D721Med (cell line): ENCODE measurements at places on chromosomes 3 and 15.

DNA sequence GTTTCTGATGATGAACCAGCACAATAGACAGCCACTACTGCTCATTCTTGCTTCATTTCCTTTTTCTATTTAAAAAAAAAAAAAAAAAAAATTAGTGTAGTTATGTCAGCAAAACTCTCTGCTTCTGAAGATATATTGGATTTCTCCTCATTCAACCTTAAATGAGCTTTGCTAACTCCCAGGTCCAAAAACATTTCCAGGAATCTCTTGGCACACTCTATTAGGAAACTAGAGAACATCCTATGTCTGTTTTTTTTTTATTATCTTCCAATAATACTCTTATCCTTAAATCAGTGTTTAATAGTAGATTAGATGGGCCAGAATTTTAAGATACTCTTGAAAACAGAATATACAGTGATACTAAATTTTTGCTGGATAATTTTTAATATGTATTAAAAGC lies 398.0 kb downstream of the NAALADL2 start:
- DNase-seq = no peak

GRCh38 chr15:51075364-51075763 lies 19.3 kb downstream of the TNFAIP8L3 start:
- no peak for DNase-seq

DNA sequence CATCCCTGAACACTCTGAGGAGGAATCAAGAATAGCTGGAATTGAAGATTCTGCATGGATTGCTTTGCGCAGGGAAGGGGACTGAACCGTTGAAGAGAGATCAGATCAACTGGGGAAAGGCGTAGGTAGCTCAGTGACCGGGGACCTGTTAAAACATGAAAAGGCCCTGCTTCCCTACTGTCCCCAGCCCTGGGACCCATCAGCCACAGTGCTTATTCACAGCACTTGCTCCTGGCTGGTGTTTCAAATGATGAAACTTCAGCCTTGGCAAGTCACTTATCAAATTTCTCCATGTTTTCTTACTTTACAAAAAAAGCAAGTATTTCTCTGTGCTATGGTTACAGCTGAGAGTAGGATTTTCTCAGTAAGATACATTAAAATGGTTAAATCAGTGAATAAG lies 199.3 kb downstream of the MEIS2 start:
- no peak for DNase-seq

GRCh38 chr3:116601206-116601605 lies 108.4 kb upstream of the TUSC7 start:
- DNase-seq = no peak

- no peak for DNase-seq
These were observed 109.6 kb downstream of the ADAMTS9 start for GRCh38 chr3:64578062-64578770.

DNA sequence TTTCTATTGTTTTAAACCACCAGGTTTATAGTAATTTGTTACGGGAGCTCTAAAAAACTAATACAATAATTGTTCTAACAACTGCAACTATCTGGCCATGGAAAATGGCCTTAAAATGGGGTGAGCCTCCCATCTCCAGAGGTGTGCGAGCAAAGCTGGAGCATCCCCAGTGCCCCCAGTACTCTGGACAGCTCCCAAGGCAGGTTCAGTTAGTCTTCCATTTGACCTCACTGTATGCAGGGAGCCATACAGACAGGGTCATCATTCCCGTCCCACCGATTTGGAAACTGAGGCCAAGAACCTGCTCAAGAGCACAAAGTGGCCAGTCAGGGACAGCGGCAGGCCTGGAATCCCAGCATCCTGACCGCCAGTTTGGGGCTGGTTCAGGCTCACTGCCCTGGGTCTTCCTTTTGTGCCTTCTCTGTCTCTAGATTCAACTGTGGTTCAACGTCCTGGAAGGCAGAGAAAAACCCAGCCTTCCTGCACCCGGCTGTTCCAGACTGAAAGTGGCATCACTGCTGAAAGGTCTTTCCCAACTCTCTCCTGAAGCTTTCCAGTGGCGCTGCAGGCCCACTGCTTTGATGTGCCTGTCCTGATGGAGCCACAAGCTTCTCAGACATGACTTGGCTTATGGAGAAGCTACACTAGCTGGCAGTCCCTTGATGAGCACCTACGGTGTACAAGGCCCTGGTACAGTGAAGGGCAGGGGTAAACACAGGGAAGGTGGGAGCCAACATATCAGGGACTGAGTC lies 76.6 kb upstream of the LINGO1 start:
- DNase-seq = no peak

GRCh38 chr3:94862703-94863102 lies 799.8 kb downstream of the NSUN3 start:
- no peak for DNase-seq

DNA sequence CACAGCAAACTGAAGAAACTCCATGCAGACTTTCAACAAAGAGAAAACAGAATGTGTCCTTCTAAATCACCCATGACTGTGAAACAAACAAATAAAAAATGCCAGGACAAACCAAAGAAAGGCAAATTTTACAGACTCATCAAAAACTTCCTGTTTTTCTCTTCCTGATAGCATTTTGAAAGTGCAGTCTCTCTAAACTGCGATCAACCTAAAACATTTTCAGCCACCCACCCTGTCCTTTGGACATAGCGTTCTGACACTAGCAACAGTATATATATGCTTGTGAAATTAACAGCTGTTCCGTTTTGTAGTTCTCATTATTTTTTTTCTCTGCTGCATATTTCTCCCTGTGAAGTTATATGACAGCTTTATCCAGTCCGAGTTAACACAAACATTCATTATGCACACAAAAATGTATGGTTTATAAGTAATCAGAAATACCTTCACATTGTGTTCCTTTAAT lies 151.7 kb downstream of the FBN1 start:
- DNase-seq = no peak

DNA sequence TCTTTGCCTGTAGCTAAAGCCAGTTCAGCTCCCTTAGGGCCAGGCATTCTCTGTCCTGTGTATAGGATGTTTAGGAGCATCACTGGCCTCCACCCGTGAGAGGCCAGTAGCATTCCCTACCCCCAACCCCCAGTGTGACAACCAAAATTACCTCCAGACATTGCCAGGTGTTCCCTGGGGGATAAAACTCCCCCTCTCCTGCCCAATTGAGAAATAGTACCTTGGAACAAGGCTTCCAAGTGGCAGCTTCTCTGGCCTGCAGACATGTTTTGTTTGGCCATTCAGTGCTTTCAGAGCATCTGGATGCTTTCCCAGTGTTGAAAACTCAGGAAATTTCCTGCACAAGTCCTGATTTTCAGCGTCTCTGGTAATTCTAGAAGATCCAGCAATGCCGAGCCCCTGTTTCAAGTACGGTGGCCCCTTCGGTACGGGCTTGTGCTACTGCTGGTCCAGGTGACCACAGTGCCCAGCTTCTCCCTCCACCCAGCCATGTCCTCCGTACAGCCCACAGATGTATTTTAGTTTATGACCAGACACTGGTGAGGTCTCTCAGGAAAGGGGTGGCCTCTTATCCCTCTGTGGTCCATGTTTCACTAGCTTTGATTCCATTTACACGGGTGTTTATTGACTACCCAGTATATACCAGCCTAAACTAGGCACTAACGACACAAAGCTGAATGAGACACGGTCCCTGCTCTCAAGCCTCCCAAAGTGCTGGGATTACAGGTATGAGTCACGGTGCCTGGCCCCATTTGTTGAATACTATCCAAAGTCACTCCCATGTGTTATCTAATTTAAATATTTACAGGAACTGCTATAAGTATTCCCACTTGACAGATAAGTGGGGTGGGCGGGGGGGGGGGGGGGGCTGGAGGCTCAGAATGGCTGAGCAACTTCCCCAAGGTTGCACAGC lies 125.4 kb upstream of the RAD18 start:
- DNase-seq = no peak

DNA sequence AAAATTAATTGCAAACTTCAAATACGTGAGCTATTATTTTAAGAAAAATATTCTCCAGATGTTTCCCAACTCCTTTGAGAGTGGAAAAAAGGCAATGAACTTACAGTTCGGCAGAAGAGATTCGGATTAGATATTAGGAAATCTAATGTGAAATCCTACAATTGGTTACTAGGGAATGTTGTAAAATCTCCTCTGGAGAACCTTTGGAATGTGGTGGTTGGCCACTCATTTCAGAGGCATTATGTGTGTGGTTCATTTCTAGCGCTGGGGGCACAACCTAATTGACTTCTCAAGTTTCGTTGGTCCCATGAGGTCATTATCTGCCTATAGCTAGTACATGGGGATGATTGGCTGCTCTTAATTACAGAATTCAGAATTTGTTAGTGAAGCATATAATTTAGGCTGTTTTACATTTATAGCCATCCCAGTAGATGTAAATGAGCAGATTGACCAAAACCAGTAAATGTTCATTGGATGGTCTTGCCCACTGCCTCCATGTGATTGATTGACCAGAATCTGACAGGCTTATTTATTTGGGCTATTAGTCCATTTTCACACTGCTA lies 34.6 kb upstream of the CMSS1 start:
- DNase-seq = no peak

GRCh38 chr3:4476496-4476895 lies 9.4 kb upstream of the SUMF1 start:
- no peak for DNase-seq

DNA sequence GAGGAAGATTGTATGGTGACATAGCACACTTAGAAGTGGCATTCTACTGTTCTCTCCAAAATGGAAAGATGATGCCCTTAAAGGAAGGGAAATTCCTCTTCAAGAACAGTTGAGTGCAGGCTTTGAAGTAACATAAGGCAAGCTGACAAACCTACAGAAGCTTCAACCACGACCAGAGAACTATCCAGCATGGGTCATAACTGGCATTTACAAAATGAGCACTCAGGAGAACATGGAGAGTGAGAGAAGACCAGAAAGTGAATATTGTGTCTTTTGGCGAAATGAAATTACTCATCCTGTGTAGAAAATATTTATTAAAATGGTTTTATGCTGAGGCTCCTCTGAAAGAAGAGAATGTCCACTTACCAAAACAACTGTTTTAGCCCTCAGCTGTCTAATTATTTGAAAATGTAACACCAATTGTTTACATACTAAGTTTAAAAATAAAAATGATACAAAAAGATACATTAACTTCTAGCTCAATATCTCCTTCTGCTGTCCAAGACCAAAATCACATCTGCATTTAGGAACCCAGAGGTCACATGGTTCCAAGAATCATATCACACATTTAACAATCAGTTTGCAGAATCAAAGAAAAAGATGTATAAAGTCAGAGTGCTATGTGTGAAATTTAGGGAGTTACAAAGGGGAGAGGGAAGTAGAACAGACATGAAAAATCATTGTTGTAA lies 216.9 kb downstream of the ATP8B4 start:
- no peak for DNase-seq

- DNase-seq = no peak
These were observed 194.4 kb upstream of the GBE1 start for GRCh38 chr3:81955878-81956277.

- DNase-seq = no peak
These were observed 7.1 kb downstream of the SEMA7A start for GRCh38 chr15:74426404-74427281.

DNA sequence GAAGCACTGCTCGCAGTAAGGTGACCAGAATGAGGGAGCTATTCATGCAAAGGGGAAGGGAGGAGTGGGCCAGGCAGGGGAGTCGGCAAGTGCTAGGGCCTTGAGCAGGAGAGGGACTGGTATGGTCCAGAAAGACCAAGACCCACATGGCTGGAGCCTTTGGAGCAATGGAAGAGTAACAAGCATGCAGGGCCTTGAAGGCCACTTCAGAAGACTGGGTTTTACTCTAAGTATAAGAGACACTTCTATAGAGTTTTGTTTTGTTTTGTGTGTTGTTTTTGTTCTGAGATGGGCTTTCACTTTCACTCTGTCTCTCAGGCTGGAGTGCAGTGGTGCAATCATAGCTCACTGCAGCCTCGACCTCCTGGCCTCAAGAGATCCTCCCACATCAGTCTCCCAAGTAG lies 42.0 kb downstream of the BFSP2 start:
- no peak for DNase-seq

DNA sequence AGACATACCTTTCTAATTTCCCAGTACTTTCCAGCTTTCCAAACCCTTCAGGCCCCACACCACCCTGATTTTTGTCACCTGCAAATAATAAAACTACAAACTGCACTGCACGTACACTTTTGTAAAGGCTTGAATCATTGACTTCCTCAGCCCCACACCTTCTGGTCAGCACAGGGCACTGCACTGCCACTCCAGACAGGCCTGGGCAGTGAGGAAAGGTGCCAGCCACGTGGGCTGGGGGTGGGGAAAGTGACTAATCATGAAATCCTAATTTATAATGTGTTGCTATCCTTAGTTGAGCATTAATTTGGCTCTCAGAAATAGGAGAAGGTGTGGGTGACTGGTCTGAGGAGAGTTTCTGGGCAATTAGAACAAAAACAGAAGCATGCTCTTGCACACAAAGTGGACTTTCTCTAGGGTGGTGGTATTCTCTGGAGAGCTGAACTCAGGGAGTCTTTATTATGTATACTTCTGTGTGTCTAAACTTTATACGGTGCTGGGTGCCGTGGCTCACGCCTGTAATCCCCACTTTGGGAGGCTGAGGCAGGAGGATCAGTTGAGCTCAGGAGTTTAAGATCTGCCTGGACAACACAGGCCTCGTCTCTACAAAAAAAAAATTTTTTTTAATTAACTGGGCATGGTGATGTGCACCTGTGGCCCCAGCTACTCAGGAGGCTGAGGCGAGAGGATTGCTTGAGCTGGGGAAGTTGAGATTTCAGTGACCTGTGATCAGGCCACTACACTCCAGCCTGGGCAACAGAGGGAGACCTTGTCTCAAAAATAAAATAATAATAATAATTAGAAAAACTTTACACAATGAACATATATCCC lies 58.2 kb upstream of the FLNB start:
- no peak for DNase-seq

DNA sequence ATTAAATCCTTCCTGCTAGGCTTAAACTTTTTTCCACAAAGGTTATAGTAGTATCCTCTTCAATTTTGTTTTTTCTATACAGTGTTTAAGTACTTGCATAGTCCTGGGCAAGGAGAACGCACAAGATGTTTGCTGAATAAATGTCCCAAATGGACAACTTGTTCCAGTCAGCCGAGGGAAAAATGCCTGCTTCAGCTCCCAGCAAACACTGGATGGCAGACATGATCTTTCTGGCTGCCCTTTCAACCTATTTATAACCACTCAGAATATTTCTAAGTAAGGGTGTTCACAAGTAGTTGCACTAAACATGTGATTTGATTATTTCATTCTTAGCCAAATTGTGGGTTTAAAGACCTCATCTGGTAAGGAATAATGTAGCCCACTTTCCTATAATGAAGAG lies 29.8 kb downstream of the GNB4 start:
- no peak for DNase-seq

GRCh38 chr3:159798951-159799350 lies 189.7 kb upstream of the IL12A start:
- no peak for DNase-seq
